ENCODE measurements at places on chromosomes 3 and 15.

DNA sequence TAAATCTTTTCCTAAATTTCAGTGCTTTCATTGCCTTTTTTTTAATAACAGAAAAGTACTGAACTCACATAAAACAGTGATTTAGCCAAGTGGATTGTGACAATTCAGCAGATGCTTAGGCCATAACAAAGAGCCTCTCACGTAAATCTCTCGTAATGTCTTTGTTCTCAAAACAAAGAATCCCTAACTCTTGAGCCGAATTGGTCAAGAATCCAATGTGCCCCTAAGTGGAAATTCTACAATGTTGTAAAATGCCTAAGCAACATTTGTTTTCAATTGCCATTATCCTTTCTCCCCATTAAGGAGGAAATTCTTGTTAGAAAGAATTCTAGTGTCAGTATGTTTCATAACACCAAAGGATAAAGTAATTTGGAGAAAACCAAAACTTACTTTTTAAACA lies 235.7 kb upstream of the THBS1 start:
- DNase-seq: no peak

DNA sequence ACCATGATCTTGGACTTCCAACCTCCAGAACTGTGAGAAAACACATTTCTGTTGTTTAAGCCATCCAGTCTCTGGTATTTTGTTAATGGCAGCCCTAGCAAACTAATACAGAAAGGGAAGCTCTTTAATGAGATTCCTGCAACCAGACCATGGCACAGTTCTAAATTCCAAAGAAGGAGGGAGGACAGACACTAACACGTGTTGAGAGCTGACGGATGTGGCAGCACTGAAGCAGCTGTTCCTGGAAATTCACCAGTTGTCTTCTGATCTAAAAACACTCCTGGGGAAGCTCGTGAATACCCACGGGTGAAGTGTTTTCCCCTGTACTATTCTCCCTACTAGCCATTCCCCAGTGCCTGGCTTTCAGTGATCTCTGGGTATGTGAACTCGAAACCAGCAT lies 56.7 kb downstream of the RPL22L1 start:
- DNase-seq: no peak

GRCh38 chr15:82181371-82181770 lies 81.2 kb downstream of the EFL1 start:
- no peak for DNase-seq

DNA sequence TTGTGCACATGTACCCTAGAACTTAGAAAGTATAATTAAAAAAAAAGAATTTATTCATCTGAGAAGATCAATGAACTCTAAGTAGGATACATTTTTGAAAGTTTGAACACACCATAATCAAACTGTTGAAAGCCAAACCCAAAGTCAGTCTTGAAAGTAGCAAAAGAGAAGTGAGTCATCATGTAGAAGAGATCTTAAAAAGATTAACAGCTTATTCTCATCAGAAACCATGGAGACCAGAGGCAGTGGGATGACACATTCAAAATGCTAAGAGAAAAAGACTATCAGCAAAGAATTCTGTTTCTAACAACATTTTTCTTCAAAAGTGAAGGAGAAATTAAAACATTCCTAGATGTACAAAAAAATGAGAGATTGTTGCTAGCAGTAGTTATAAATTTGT lies 60.7 kb downstream of the TIMP4 start:
- DNase-seq: no peak

GRCh38 chr3:111846039-111846438 lies 13.0 kb upstream of the PHLDB2 start:
- DNase-seq: no peak

DNA sequence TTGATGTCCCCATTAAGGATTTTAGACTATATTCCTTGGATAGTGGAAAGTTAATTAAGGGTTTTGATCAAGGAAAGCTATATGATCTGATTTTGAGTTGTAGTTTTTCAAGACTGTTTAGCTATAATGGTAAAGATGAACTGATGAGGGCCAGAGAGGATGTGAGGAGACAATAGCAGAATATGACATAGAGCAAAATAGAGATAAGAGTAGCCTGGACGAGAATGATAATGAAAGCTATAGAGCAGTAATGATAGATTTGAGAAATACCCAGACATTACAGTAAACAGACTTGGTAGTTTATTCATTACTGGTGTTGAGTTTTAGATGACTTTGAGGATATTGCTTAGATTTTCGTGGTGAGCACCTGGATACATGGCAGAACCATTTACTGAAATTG lies 3.8 kb downstream of the SUCNR1 start:
- DNase-seq: no peak

- no peak for DNase-seq
Measured at GRCh38 chr3:161599697-161600096, 103.1 kb downstream of the OTOL1 start.

DNA sequence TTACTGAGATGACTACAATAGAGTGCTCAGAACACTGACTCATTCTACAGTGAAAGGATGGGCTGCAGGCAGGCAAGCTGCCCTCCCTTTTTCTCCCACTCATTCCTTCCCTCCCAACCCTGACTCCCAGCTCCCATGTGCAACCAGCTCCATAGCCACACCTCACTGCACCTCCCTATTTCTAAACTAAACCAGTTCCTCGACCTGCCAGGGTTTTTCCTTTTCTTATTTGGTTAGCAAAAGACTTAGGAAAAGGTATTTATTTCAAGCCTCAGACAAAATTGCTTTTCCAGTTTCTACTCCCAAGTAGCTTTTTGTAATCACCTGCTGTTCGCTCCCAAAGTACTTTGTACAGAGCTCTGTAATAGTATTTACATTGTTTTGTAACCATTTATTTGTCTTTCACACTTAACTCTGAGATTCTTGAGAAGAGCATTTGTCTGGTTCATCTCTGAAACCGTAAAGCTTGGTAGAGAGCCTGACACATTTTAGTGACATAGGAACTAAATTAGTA lies 2.2 kb downstream of the AADAC start:
- DNase-seq: peak; percentile 57

GRCh38 chr3:127320529-127321121 lies 32.8 kb upstream of the PRR20G start:
- no peak for DNase-seq

- DNase-seq: no peak
Measured at GRCh38 chr3:128412180-128413002, 54.3 kb downstream of the DNAJB8 start.

DNA sequence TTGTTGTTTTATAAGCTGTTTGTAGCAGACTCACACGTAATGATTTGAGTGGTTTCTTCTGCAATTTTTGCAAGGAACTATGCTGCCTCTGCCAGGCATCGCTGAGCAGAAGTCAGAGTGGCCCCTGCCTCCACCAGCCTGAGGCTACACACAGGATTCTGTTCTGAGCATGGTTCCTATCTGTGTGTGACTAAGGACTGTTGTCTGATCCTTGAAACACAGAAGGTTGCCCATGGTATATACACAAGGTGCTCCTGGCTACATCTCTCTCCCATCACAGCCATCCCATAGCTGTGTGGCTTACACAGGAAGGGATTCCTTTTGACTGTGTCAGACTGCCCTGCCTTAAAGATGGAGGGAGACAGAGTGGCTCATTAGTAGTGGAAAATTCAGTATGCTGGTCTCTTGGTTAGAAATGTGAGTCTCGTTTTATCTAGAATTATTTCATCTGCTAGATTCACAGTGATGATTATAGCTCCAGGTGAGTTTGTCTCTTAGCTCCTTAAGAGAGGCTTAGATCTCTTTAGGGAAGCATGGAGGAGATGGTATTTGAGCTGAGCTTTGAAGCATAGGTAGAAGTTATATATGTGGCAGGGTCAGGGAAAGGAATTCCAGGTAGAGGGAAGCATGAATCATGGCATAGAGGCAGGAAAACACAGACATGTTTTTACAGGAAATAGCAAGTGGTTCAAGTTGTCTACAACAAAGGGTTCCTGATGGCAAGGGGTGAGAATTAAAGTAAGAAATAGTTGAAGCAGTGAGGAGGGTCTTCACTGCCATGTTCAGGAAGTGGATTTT lies 37.5 kb downstream of the SNAPC5 start:
- DNase-seq: peak; percentile 25

- no peak for DNase-seq
Measured at GRCh38 chr3:168870892-168871291, 775.2 kb upstream of the GOLIM4 start.

DNA sequence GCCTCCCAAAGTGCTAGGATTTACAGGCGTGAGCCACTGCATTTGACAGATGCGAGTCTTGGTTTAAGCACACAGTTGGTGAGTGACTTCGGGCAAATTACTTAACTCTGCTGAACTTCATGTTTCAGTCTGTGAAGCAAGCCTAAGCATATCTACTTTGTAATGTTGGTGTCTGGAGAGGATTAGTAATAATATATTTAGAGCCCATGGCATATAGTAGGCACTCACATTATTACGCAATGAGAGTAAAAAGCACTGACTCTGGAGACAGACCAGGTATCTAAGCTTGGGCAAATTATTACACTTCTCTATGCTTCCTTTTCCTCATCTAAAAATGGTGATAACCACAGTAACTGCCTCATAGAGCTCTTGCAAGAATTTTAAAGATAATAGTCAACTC lies 208.7 kb upstream of the P2RY1 start:
- DNase-seq: no peak

- DNase-seq: no peak
Measured at GRCh38 chr3:186880406-186880805, 37.9 kb downstream of the ADIPOQ start.

DNA sequence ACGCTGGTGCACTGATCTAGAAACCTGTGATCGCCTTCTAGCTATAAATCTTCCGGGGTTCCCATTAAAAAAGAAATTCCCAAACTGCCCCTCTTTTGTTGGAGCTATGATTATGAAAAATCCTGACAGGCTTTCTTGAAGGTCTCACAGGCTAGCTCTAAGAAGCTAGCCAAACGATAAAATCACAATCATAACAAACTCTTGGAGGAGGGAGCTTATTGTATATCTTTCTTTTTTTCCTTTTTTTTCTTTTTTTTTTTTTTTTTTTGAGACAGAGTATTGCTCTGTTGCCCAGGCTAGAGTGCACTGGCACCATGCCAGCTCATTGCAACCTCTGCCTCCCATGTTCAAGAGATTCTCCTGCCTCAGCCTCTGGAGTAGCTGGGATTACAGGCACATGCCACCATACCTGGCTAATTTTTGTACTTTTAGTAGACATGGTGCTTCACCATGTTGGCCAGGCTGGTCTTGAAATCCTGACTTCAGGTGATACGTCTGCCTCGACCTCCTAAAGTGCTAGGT lies 72.0 kb downstream of the MYO1E start:
- no peak for DNase-seq

All from astrocyte of the spinal cord (primary cell).